ENCODE measurements at places on chromosomes 6 and 20. TPM values are rescaled to one million over a fixed set of nuclear protein-coding genes. Genes with fewer than 3 reads are reported as not detected.

- H3K27ac ChIP-seq = no peak overlapping the region
- DNase-seq = no peak
- no peak overlapping the region for H3K4me3 ChIP-seq
Observed at GRCh38 chr20:63196768-63197470, 19.0 kb downstream of the YTHDF1 start.

DNA sequence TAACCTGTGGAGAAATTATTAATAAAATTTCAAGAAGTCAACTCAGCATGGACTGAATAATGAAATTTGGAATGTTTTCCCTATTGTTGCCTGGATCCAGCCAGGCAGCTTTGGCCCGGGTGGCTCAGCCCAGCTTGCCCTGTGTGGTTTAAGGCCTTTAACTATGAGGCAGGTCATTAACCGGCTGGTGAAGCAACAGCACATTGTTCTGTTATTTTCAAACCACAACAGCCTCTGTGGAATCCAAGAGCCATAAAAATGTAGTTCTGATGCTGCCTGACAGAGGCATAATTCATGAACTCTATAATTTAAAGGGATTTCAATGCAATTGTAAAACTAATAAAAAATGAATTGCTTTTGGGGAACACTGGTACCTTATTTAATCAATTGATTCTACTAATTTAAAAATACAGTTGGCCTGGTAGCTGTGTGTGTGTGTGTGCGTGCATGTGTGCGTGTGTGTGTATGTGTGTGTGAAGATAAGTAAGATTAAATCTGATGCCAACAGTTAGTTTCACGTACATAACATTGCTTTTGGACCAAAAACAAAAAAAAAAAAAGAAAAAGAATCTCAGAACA lies 117.7 kb downstream of the RPS12 start:
- no peaks in the 10 kb centered on the region for H3K27me3 ChIP-seq
- H3K4me1 ChIP-seq = no peaks in the 10 kb centered on the region
- H3K27ac ChIP-seq = no peak overlapping the region
- H3K36me3 ChIP-seq = no peaks in the 10 kb centered on the region
- no peak overlapping the region for H3K4me3 ChIP-seq

- DNase-seq = no peak
- no peaks in the 10 kb centered on the region for H3K36me3 ChIP-seq
- no peak overlapping the region for H3K27ac ChIP-seq
- H3K4me1 ChIP-seq = peaks cover 15% of the 10 kb centered on the region
- no peak overlapping the region for H3K4me3 ChIP-seq
- H3K27me3 ChIP-seq = no peaks in the 10 kb centered on the region
Observed at GRCh38 chr6:169211881-169212280, 41.8 kb downstream of the THBS2 start.

DNA sequence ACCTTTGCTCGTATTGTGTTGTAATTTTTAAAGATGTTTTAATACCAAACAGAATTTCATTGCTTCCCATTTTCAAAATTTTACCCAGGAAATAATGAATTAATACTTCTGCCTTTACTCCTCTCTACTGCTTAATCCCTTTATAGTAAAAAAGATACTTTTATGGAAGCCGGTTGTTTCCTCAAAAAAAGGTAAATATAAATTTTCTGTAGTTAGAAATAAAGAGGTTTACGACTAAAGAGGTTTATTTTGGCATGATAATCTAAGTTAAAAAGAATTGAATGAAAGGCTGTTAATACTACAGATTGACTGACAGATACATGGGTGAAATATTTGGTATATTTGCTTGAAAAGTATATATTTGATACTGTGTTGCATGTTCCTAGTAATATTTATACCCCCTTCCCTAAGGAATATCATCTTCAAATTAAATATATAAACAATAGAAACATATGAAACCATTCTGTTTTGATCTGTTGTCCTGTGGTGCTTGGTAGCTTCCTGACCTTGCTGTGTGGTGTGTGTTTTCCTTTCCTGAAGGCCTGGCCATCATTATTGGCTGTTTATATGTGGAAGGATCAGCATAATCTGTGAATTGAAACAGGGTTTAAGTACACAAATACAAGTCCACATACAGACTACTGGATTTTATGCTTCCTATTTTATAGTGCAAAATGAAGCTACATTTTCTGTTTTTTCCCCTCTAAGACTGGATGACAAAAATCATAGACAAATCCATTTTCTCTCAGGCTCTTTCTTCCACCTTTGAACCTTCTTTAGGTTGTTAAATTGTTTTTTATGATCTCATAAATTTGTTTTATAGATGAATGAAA lies 2.3 kb downstream of the LIN28B start:
- no peak overlapping the region for H3K27ac ChIP-seq
- H3K4me3 ChIP-seq = no peak overlapping the region
- H3K36me3 ChIP-seq = no peaks in the 10 kb centered on the region
- DNase-seq = no peak
- no peaks in the 10 kb centered on the region for H3K27me3 ChIP-seq

- peaks cover 20% of the 10 kb centered on the region for H3K36me3 ChIP-seq
- H3K27ac ChIP-seq = peak overlapping the region; percentile 37
- no peaks in the 10 kb centered on the region for H3K27me3 ChIP-seq
- peaks cover 23% of the 10 kb centered on the region for H3K4me1 ChIP-seq
- H3K4me3 ChIP-seq = peak overlapping the region; percentile 54
Observed at GRCh38 chr20:63554361-63555278, 661 bp downstream of the FNDC11 start.

DNA sequence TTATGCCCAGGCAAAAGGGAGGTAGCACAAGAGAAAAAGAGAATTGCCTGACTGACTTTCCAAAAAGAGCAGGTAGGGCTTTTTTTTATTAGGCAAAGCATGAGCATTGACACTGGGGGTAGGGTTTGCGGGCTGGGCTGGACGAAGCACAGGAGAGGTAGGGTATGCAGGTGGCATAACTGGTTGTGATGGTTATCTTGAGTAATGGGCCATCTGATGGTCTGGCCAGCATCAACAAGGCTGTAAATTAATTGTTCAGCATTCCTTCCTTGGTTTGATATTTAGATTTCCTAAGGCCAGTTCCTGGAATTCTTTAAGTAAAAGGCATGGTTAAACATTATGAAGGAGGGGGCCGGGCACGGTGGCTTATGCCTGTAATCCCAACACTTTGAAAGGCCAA lies 13.9 kb upstream of the BFSP1 start:
- no peak for DNase-seq
- H3K36me3 ChIP-seq = no peaks in the 10 kb centered on the region
- no peaks in the 10 kb centered on the region for H3K27me3 ChIP-seq
- peak overlapping the region; percentile 83 for H3K27ac ChIP-seq
- H3K4me1 ChIP-seq = no peaks in the 10 kb centered on the region
- no peak overlapping the region for H3K4me3 ChIP-seq

DNA sequence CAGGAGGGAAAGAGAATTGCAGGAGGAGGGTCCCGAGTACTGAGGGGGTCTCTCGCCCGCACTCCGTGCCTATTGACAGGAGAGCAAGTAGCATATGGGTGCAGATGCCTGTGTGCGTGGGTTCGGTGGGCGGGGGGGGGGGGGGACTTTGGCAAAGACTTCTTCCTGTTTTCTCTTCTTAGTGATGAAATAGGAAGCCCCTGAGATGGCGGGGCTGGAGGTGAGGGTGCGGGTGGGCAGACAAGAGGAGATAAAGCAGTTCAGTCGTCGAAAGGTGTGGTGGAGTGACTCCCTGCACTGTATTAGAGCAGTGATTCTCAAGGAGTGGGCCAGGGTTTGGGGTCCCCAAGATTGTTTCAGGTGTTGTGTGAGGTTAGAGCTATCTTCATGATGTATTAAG lies 3.7 kb downstream of the NAA20 start:
- peaks cover 15% of the 10 kb centered on the region for H3K36me3 ChIP-seq
- no peaks in the 10 kb centered on the region for H3K27me3 ChIP-seq
- DNase-seq = no peak
- H3K4me1 ChIP-seq = peaks cover 44% of the 10 kb centered on the region
- H3K27ac ChIP-seq = no peak overlapping the region

GRCh38 chr6:162442687-162443086 lies 284.9 kb downstream of the PRKN start:
- H3K4me3 ChIP-seq = no peak overlapping the region
- H3K4me1 ChIP-seq = no peaks in the 10 kb centered on the region
- H3K27me3 ChIP-seq = no peaks in the 10 kb centered on the region

DNA sequence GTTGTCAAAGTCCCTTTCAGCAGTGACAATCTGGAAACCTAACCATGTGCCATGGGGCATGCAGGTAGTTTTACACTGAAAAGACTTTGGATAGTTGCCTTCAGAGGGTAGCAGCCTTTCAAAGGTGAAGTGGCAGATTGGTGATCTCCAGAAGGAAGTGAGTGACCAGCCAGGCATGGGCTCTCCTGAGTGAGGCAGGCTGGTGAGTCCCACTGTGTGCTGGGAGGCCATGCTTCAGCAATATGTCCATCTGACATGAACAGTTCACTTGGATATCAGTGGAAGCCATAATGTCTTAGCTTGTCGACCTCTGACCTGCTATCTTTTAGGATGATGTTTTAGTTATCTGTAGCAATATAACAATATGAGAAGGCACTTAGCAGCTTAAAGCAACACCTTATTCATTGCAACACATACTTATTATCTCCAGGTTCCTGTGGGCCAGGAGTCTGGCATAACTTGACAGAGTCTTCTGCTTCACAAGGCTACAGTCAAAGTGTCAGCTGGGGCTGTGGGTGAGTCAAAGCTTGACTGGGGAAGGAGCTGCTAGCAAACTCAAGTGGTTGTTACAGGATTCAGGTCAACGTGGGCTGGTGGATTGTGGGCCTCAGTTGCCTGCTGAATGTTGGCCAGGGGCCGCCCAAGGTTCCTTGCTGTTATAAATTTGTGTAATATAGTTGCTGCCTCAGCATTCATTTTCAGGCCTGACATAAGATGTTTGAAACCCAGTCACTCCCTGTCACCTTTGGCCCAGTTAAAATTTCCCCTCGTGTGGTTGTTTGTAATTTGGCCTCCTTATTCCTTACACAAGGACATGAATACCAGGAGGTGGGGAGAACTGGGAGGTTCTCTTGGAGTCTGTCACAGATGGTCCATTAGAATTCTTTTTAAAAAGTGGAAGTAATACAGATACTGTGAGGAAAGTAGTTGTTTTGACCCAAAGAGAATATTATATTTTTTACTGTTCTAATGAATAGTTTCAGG lies 100.2 kb downstream of the UST start:
- no peaks in the 10 kb centered on the region for H3K27me3 ChIP-seq
- H3K36me3 ChIP-seq = no peaks in the 10 kb centered on the region
- peaks cover 9% of the 10 kb centered on the region for H3K4me1 ChIP-seq
- H3K4me3 ChIP-seq = no peak overlapping the region
- H3K27ac ChIP-seq = no peak overlapping the region
- DNase-seq = no peak

DNA sequence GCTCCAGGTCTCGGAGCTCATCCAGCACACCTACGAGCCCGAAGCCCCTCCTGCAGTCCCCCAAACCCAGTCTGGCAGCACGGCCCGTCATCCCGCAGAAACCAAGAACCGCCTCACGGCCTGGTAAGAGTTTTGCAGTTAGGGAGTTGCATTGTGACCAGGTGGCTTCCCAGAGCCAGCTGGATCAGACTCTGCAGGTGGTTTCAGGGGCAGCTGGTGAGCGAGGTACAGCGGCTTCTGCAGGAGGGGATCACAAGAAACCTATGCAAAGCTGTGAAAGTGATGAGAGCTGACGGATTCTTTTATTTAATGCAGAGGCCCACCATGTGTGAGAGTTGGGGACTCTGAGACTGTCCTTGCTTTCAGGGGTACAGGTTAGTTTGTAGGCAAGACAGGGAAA lies 45.9 kb upstream of the SCGN start:
- no peaks in the 10 kb centered on the region for H3K4me1 ChIP-seq
- H3K27me3 ChIP-seq = no peaks in the 10 kb centered on the region
- H3K36me3 ChIP-seq = peaks cover 40% of the 10 kb centered on the region
- no peak for DNase-seq

DNA sequence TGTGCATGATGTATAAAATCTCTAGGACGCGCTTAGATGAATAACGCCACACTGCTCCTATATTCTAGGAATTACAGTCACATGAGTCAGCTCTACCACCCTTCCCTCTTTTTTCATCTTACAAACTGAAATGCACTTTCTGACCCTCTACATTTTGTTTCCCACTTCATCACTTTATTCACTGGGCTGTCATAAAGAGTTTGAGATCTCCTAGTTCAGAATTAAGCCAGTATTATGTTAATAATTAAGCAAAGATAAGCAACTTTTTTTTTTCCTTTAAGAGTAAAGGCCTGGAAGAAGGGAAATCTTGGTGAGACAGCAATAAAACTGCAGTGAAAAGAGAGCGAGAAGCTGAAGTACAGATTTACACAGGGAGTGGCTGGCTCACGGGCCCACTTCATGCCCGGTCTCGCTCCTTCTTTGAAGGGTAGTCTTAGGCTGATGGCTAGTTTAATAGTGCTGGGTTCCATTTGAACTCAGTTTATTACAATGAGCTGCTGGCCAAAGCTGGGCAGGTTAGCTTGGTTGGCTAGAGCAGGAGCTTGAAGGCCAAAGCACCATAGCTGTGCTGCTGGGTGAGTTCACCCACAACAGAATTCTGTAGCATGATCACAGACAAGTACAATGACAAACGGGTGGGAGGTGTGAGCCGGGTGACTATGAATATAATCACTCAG lies 110.6 kb downstream of the MAP7 start:
- no peak for DNase-seq
- H3K27ac ChIP-seq = peak overlapping the region; percentile 76
- H3K36me3 ChIP-seq = no peaks in the 10 kb centered on the region
- H3K27me3 ChIP-seq = no peaks in the 10 kb centered on the region

- H3K4me3 ChIP-seq = no peak overlapping the region
- H3K36me3 ChIP-seq = no peaks in the 10 kb centered on the region
- H3K4me1 ChIP-seq = no peaks in the 10 kb centered on the region
- DNase-seq = no peak
- H3K27ac ChIP-seq = no peak overlapping the region
Observed at GRCh38 chr20:46544576-46544975, 5.9 kb downstream of the OCSTAMP start.

GRCh38 chr20:19380211-19380610 lies 167.8 kb downstream of the SLC24A3 start:
- DNase-seq = no peak
- H3K27ac ChIP-seq = no peak overlapping the region
- no peaks in the 10 kb centered on the region for H3K4me1 ChIP-seq
- H3K27me3 ChIP-seq = no peaks in the 10 kb centered on the region
- H3K4me3 ChIP-seq = no peak overlapping the region

GRCh38 chr6:71446470-71446869 lies 157.9 kb downstream of the OGFRL1 start:
- H3K4me1 ChIP-seq = no peaks in the 10 kb centered on the region
- no peak overlapping the region for H3K27ac ChIP-seq
- no peak overlapping the region for H3K4me3 ChIP-seq
- no peaks in the 10 kb centered on the region for H3K36me3 ChIP-seq
- H3K27me3 ChIP-seq = no peaks in the 10 kb centered on the region

RAET1L gene
- polyA plus RNA-seq = 5.0 TPM

MPIG6B gene
- polyA plus RNA-seq = 0.10 TPM

RAMACL gene
- not detected for polyA plus RNA-seq

ADGRG6 gene
- 1.1 TPM for polyA plus RNA-seq

SLC16A10 gene
- polyA plus RNA-seq = 2.1 TPM

PPP1R3G gene
- polyA plus RNA-seq = 0.12 TPM
